ENCODE measurements at places on chromosomes 12 and 14.

DNA sequence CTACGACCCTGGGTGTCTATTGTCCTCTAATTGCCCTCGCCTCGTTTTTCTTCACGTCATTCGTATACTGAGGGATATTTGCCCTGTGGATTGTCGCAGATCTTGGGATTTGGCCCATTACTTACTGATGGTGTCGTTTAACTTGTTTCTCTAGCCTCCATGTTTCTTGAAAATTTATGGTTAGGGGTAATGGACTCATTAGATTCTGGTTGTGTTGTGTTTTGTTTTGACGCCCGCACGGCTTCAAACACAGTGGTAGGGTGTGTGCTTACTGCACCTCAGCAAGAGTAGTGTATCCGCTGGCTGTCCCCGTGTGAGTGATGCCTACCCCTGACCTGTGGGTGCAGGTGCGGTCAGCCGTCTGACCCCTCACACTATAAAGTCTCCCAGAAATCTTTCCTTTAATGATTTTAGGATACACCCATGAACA is 874 bp upstream of the RNU6-8 start:
- no peak for DNase-seq

- peak; percentile 59 for DNase-seq
Measured at GRCh38 chr14:56005191-56006053, 112.8 kb upstream of the PELI2 start.

DNA sequence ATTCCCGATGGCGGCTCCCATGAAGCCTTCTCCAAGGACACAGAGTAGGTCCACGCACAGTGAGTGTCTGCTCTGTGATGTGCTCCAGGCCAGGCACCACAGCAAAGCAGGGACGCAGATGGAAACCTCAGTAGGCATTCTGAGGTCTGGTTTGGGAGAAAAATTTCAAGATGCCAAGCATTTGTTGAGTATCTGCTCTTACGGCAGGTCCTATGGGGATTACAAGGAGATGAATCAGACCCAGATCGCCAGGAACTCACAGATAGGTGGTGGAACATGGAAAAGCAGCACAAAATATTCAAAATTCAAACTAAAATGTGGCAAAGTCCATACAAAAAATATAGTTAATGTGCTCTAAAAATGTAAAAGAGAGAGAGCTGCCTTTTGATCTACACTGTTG is 684.9 kb upstream of the TMEM132C start:
- DNase-seq, result no peak

DNA sequence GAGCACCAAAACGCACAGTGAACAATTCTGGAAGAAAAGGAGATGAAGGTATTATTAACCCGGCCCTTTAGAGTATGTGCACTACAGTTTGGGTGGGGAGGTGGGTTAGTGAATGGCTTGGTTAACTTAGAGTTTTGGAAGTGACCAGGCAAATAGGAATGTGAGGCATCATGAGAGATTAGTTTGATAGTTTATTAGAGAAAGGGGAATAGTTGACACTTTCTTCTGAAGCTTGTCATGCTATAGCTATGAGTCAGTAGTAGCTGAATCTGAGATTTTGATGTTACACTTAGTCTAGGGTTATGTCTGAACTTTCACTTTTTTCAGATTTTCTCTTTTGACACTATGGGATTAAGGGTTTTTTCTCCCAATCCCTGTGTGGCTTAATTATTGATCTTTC is 567.2 kb downstream of the SNAPC1 start:
- peak; percentile 61 for DNase-seq

DNA sequence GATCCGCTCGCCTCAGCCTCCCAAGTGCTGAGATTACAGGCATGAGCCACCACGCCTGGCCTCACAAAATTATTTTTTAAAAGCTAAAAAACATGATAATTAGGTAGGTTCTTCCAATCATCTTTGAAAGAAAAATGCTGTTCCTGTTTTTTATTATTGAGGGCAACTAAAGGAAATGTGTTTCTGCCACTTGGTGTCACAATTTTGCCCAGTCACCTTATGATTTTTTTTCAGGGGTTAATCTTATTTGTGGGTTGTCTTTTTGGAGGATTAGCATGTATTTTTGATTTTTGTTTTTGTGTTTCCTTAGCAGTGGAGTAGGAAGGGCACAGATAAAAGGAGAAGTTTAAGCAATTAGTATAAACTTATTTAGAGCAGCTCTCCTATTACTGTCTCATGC is 79.8 kb downstream of the PRORP start:
- DNase-seq, result no peak

GRCh38 chr12:62760779-62761178 is 174.2 kb downstream of the PPM1H start:
- DNase-seq, result no peak

- DNase-seq, result no peak
Measured at GRCh38 chr12:76866726-76867125, 12.1 kb downstream of the CSRP2 start.

- no peak for DNase-seq
Measured at GRCh38 chr14:68384335-68384734, 408.5 kb downstream of the ZFP36L1 start.
